Activated CD4-positive, alpha-beta memory T cell treated with anti-CD3 and anti-CD28 coated beads for 36 hours (primary cell): ENCODE measurements at places on chromosomes 7 and 10.

DNA sequence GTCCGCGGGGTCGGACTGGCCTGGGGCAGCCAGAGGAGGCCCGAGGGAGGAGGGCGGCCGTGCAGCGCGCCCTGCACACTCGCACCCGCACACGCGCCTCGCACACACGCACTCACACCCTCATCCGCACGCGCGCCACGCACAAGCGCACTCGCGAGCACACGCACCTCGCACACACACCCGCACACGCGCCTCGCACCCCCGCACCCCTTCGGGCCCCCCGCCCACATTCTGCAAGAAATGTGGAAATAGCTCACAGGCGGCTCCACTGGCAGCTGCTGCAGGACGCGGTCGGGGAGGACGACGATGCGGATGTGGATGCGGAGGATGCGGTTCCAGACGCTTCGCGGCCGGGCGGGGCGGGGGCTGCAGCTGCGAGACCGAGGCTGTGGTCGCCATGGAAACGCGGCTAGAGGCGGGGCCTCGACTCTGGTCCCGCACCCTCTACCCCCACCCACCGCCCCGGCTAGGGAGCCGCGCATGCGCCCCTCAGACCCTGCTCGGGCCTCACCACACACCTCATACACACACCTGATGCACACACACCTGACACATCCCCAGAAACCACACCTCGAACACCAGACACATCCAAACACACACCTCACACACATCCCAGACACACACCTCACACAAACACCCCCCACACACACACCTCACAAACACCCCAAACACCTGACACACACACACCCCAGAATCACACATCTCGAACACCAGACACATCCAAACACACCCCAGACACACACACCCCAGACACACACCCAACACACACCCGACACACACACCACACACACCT lies at the start of gene CALY:
CALY (minus strand) TSS at position 320 of the 793 bp plus-strand sequence. CDS start 7,907 bp downstream, outside the sequence.
- DNase-seq = peak; percentile 84

- DNase-seq = no peak
These were observed 697.8 kb downstream of the NRG3 start for GRCh38 chr10:82572744-82573143.

- no peak for DNase-seq
These were observed 168.3 kb upstream of the NPY start for GRCh38 chr7:24115661-24116060.

DNA sequence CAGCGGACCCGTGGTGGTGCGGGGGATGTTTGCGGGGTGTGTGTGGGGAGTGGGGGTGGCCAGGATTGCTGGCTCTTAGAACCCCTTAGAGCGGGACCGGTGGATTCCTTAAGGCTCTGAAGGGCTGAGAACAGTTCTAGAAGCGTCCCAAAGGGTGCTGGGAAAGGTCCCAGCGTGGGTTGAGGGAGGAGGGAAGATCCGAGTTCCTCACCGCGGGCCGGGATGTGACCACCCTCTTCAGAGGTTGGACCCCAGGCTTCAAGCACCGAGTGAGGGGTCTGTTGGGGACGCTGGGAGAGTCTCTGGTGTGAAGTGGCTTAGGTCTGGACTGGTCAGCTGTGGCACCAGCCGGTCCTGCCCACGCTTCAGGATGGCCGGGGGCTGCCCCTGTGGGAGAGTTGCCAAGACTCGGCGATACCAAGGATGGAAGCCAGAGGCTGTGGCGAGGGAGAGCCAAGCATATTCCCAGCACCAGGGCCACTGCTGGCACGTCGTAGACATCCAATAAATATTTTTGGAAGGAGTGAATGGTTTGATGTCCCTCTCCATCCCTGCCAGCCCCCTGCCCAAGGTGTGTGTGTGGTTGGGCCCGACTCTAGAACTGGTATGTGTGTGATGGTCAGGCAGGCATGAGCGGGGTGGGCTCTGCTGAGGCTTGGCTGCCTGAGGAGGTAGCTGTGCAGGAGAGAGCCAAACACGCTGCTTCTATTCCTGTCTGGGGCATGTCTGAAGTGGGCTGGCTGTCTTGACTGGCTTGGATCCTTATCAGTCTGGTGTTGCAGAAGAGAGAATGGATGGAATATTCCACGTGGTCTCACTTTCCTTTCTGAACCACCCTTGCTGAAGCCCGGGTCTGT lies 19.2 kb downstream of the ZNF775 start:
- no peak for DNase-seq

GRCh38 chr10:23469596-23470237 lies 30.8 kb downstream of the OTUD1 start:
- no peak for DNase-seq

DNA sequence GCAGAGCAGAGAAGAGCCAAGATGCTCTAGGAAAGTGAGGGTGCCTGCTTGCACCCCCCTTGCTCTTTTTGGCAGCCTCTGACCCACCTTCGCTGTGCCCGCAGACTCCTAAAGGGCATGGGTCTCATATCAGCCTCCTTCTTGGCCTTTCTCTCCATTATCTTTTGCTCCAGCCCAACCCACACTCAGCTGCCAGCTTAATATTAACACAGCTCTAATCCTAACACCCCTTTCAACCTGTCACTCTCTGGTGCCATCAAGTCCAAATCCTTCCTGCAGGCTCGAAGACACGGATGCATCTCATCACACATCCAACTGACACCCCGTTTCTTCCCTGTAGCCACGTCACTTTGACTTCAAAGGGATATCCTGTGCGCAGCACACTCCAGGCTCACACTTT lies 171.6 kb upstream of the AUTS2 start:
- DNase-seq = no peak

- DNase-seq = no peak
These were observed 43.8 kb upstream of the PAPSS2 start for GRCh38 chr10:87615856-87616255.

- DNase-seq = no peak
These were observed 44.3 kb upstream of the PRKCQ start for GRCh38 chr10:6624392-6624791.
